ENCODE measurements at places on chromosomes 6 and 20.

DNA sequence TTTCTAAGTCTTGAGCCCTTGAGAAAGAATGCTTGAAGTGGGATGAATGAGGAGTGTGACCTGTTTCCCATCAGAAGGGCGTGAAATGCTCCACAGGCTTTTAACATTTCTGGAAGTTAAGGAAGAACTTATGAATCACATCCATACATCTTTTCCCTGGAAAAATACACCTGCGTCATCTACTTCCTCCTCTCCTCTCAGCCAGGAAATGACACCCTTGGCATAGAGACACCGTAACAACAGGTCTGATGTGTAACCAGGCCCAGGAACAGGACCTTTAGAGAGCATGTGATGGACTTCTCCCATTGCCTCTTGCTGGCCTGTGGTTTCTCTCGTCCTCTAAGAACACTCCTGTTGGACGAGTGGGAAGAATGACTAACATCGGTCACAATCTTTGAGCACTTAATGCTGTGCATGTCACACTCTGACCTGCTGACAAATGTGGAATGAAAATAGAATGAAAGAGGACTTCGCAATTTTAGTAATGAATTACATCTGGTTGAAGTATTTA is 28.5 kb upstream of the CITED2 start:
- no peak for DNase-seq

DNA sequence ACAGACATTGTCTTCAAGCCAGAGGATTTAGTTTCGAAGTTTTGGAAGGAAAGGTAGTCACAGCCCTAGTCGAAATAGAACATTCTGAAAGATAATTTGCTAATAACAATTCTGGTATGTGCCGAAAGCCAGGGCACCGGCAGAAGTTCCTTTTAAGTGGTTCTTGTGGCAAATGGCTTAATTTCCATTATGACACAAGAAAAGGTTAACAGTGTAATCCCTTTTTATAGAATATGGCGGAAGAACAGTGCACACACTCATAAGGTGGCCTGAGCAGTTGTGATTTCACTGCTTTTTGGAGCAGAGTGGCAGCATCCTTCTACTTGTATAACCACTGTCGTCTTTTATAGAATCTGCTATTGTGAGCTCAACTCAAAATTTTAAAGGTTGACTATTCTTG is 152.4 kb downstream of the SASH1 start:
- DNase-seq: no peak

DNA sequence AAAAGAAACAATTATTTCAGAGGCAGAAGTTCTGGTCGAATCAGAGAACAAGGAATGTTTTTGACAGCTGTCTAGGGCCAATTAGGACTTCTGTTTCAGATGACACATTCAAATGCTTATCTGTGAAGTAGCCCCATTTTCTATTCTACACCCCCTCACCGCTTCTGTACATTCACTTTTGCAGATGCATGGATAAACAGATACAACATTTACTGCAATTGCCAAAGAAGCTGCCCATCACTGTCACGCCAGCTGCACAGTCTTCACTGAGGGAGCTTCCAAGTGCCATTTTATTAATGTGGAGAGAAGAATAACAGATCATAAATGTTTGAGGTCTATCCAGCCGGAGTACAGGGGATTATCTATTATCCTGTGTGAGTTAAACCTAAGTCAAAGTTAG is 426.8 kb upstream of the ARID1B start:
- DNase-seq: no peak

- DNase-seq: no peak
These were observed 100.0 kb upstream of the BEND3 start for GRCh38 chr6:107215334-107215733.

DNA sequence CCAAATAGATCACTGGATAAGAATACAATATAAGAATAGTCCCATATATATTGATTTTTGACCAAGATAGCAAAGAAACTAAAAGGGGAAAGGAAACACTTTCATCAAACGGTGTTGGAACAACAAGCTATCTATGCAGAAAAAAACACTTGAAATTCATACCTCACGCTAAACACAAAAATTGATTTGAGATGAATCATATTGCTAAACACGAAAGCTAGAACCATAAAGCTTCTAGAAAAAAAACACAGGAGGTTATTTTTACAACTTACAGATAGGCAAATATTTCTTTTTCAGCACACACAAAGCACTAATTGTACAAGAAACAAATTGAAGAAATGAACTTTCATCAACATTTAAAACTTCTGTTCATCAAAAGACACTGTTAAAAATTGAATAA is 36.7 kb upstream of the TMEM14A start:
- no peak for DNase-seq

- no peak for DNase-seq
These were observed 3.4 kb downstream of the LINC00237 start for GRCh38 chr20:21102603-21103311.

DNA sequence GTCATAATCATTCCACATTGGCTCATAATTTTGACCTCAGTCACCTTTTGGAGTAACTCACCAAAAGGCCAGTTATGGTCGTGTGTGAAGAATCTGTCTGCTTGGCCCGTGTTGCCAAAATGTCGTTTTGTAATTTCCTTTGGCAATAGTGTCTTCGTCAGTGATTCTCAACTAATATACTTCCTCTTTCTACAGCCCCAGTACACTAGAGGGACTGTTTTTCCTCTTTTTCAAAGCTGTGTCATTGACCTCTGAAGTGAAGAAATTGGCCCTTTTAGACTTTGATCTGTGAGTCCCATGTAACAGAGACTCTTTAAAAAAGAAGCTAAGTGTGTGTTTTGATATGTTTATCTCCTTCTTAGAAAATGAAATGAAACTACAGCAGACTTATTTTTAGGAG is 5.2 kb downstream of the FOXO3 start:
- no peak for DNase-seq
